GM12864 (cell line): ENCODE measurements at places on chromosomes 11 and 22.

DNA sequence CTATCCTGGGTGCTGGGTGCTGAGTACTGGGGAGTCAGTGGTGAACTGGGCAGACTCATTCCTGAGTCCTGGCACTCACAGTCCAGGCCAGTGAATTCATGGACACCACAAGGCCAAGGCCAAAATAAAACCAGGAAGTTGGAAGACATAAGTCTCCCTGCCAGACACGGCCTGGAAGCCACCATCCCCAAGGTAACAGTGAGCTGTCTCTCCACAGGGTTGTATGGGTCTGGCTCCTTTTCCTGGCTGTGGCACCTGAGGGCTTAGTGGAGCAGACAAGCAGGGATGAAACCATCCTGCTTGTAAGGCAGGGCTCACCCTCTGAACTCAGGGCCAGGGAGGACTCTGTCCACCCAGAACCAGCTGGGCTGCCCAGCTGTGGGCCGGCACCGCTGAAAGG lies 54.7 kb upstream of the ALX4 start:
- DNase-seq, result no peak

GRCh38 chr11:113401718-113402117 lies 14.1 kb downstream of the ANKK1 start:
- DNase-seq, result no peak

DNA sequence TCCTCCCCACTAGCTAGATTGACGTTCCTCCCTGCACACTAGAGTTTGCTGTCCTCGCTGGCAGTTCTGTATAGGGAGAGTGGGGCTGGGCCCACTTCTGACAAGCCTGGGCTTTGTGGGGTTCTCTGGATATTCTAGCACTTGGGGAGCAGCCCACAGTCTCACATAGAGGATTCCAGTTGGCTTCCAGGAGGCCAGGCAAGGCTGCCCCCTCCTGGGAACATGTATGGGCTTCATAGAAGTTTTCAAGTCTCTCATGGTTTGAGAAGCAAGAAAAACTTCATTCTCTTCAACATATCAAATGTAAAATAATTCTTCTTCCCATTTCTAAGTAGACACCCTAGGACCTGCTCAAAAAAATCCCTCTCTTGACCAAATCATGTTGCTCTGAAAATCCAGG lies 87.5 kb downstream of the NAV2 start:
- no peak for DNase-seq

DNA sequence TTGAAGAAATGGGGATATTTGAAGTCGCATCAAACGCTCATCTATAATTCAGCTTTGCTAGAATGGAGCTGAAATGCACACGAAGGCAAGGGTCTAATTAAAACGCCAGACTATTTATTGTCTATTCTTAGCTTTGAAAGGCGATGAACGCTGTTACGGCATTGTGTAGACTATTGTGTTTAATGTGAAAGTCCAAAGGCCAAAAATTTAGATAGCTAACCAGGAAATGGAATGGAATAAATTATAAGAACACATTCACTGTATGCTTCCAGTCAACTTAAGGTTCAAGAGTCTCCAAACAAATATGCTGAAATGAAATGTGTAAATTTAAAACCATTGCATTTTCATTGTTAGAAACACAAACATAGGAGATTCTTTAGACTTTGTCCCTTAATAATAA lies 186.2 kb downstream of the CWF19L2 start:
- DNase-seq, result no peak

DNA sequence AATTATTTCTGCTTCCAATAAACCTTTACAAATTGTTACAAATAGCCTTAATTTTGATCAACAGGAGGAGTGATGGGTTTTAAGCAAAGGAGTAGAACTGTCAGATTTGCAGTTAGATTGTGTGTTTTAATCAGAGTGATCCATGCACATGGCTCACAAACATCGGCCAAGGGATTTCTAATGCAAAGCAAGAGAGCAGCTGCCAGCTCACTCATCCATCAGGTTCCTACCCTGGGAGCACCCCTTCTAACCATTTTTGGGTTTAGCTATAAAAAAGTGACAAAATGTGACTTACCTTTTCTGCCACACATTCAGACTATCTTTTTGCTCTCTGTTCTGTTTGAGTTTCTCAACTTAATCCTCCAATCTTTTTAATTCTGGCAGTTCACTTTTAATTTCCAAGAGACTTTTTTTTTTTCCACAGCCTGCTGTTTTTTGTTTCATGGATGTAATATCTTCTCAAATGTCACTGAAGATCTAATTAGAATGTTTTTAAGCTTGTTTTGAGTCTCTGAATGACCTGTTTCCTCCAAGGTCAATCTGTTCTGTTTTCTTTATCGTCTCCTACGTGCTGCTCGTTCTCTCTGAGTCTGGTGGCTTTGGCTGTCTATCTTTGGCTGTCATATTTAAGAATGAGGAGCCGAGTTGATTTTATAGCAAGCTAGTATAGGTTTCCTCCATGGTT lies 6.0 kb downstream of the IZUMO1R start:
- no peak for DNase-seq

DNA sequence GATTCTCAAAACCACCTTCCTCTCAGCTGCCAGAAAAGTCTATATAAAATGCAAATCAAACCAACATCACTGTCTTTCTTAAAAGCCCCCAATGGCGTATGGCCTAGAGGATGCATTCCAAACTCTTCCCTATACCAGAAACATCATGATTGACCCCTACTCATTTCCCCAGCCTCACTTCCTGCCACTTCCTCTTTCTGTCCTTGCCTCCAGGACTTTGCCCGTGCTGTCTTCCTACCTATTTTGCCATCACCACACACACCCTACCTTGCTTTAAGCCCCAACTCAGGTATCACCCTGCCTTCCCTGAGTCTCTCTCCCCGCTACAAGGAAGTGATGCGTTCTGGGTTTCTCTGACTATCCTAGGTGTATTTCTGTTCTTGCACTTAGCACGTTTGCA lies 8.1 kb downstream of the POU2AF2 start:
- no peak for DNase-seq

DNA sequence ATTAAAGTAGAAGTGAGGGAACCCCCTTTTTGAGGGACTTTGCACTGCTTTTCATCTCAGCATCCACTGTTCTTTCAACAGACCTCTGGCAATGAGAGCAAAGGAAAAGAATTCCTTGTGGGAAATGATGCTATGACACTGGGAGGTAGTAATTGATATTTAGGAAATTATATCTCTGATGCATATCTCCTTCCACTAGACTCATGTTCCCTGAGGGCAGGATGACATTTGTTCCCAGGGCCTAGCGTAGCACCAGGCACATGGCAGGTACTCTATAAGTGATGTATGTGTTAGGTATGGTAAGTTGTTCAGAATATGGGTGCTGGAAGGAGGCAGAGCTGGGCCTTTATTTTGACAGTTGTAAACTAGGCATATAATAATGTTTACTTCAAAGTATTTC lies 142.9 kb downstream of the CCDC81 start:
- DNase-seq, result no peak

GRCh38 chr11:97107604-97108003 lies 717.8 kb downstream of the JRKL start:
- DNase-seq, result no peak

- no peak for DNase-seq
These were observed 434.3 kb downstream of the RAB38 start for GRCh38 chr11:87740968-87741367.

- DNase-seq, result no peak
These were observed 7.9 kb downstream of the KDM2A start for GRCh38 chr11:67126986-67127385.

- no peak for DNase-seq
These were observed 73.8 kb downstream of the TP53I11 start for GRCh38 chr11:44876906-44877305.

- no peak for DNase-seq
These were observed 82.7 kb downstream of the PGR start for GRCh38 chr11:101046947-101047346.

GRCh38 chr11:115819014-115819413 lies 314.8 kb upstream of the CADM1 start:
- DNase-seq, result no peak

GRCh38 chr11:94007906-94008305 lies 13.2 kb upstream of the HEPHL1 start:
- DNase-seq, result no peak

- no peak for DNase-seq
These were observed 2.5 kb upstream of the STK33 start for GRCh38 chr11:8596504-8597046.

DNA sequence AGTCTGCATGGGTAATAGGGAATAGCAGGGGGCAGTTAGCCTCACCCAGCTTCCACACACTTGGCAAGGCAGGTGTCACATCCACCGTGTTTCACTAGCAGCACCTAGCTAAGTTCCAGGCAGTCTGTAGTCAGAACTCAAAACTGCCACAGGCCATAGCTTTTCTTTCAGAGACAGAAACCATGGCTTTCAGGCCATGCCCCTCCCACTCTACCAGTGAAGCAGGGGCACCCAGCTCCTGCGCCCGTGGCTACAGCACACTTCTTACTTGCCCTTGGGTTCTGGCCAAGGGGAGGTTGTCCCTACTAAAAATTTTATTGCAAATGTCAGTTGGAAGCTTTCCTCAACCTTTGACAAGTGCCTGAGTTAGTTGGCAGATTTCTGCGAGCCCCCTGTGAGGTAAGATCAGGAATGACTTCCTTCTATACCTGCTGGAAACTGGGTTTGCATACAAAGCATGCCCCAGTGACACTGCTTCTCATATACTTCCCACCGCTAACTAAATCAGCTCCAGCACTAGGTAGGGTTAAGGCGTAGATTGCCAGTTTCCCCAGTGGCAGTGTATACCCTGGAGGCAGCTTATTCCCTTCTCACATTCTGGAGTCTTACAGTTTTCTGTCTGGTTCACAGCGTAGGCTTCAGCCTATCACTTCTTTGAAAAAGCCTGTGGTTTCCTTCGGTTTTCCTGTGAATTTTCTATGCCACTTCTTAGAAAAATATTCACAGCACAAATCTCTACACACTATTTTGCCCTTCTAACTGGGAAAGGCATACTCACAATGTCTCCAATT lies 139.0 kb upstream of the LUZP2 start:
- DNase-seq, result no peak

DNA sequence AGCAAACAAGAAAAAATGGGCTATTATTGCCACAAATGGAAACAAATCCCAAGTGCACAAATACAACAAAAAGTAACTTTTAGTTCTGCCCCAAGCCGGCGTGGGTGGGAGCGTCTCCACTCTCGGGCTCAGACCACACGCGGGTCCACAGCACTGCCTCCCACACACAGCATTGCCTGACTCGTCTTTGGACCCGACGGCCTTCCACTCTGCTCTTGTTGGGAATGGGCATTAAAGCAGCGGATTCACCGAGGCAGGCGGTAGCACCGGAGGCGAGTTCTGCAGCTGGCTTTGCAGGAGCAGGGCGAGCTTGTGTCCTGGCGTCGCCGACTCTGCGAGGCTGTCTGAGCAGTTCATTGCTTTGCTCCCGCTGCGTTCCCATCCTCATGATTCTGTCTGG lies 23.0 kb downstream of the NADSYN1 start:
- no peak for DNase-seq

- no peak for DNase-seq
These were observed 9.4 kb downstream of the MPST start for GRCh38 chr22:37028692-37029674.

DNA sequence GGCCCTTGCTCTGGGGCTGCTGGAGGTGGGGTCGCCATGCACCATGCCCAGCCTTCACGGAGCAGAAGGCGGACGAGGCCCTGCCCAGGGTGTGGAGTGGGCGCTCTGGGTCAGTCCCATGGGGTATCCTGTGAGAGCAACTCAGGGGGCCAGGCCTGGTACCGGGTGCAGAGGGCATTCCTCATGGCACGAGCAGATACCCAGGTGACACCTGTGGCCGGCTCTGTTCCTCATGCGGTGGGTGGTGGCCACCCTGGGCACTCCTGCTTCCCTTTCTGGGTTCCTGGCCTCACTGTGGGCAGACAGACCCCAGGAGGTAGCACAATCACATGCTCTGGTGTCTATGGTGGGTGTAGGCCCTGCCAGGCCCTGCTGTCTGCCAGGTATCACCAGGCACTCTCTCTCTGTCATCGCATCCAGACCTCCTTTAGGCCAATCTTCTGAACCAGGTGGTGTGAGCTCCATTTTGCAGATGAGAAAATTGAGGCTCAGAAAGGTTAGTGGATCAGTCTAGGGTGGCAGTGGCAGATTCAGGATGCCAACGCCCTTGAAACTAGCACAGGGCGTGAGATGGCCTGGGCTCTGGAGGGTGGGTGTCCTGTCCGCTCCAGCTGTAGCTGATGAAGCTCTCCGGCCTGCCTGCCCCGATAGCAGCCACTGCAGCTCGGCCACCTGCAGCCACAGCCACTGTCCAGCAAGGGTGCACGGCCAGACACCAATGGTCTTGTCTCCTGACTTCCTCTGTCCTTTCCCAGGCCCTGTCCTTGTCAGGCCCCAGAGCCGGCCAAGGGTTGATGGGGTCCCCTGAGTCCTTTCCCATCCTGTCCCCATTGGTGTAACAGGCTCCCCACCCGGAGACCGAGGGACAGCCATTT lies 15.1 kb downstream of the DGKZ start:
- no peak for DNase-seq

- DNase-seq, result no peak
These were observed 16.7 kb upstream of the OR9Q1 start for GRCh38 chr11:58006940-58007339.

DNA sequence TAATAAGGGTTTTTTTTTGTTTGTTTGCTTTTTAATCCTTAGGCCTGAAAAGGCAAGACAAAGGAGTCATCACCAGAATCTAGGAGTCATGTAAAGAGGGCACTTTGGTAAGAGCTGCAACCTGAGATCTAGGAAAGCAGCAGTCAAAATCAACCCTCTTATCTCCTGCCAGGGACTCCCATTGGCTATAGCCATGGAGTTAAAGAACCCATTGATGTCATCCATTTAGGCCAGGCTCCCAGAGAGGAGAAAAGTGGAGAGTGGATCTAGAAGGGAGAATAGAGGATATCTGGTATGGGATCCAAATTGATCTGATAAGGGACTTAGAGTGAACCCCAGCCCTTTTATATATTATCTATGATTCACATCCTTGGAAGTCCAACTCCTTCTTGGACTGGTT lies 35.9 kb downstream of the ZNF215 start:
- no peak for DNase-seq

GRCh38 chr11:65083134-65083833 lies 556 bp downstream of the CDCA5 start:
- DNase-seq, result no peak

DNA sequence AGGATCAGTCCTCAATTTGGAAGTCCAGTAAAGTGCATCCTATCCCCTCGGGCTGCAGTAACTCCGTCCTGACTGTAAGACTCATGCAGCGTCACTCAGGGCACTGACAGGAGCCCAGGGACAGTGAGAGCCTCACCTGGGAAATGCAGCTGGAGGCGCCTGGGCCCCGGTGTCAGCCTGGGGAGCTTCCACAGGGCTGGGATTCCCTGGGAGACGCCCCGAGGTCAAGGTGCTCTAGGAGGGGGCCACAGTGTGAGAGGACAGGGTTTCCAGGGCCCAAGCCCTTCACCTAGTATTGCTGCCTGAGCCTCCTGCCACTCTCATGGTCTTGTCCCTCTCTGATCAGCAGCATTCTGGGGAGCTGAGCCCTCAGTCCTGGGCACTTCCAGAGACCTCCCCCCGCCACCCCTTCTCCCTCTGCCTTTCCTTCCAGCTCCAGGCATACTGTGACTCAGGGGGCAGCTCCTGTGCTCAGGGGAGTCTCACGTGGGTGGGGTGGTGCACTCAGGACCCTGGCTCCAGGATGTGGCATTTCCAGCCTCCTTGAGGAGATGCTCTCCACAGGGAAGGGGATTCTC lies 99.1 kb upstream of the IGLL5 start:
- no peak for DNase-seq

GRCh38 chr22:19039796-19040280 lies 82.4 kb downstream of the DGCR2 start:
- no peak for DNase-seq

GRCh38 chr22:50697667-50698506 lies 25.3 kb downstream of the SHANK3 start:
- no peak for DNase-seq
